Fibroblast of gingiva (primary cell): ENCODE measurements at places on chromosomes 16 and 17.

DNA sequence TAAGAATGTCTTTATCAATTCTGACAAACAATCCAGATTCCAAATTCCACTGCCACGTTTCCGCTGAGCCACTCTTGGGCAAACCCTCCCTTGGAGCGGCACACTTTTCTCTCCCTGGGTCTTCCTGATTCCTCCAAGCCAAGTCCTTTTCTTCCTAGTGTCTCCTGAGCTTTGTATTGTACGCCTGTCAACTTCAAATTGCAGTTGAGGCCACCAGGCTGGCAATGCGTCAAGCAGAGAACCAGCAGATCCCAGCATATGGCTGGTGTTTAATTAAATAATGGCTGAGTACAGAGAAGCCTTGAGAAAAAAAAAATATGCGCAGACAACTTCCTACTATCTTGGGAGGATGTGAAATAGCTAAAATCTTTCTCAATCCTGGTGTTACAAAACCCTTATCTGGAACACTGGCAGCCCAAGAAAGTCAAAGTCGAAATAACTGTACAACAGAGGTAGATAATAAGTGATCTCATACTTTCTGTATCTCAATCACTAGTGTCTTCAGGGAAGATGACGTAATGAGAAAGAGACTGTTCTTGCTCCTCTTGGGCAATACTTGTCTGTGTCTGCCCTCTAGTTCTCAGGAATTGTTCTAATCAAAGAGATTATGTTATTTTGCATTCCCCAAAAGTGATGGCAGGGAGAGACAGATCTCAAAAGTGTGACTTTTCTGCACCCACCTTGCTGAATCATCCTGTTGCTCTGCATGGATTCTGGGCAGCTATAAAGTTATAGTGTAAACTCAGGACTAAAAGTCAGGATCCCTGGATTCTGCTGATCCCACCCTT, 15.0 kb downstream of the SMIM36 start:
- DNase-seq = peak; percentile 44

DNA sequence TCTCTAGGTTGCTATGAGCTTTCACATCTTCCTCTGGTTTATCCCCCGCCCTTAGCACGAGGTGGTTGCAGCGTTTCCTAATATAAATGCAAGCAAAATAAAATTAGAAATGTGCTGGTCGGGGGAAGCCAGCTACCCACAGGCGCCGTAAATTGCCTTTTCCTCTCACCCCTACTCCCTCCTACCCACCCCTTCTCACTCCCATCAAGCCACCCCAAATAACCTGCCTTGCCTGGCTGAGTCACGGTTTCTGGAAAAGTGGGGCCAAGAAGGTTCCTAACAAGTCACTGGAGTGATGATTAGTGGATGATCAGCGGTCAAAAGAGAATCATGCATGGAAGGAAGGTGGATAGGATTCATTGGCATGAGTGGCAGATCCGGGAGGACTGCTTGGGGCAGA, 120.9 kb upstream of the RBFOX1 start:
- no peak for DNase-seq

DNA sequence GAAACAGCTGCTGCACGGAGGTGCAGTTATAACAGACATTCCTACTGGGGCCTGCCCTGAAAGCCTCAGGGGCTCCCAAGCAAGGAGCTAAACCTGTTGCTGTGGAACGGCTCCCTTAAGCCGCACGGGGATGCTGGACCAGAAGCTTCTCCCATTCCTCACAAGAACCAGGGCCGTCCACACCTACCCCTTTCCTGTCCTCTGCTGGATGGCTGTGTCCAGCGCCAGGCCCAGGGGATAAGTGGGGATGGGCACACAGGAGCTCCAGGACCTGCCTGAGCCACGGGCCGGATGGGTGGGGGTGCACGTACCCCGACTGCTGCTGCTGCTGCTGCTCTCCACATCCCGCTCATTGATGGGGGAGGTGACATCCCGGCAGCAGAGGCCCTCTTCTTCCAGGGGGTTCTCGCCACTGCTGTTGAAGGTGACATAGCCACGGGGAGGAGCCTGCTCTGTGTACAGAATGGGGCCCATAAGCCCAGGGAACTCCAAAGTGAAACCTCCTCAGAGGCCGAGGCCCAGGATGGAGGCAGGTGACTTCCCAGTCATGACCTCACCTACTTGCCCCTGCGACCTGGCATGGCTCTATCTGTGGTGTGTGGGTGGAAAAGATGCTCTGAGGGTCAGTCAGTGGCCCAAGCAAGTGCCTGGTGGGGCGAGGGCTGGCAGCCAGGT, 8.6 kb downstream of the NUDT16L1 start:
- no peak for DNase-seq

DNA sequence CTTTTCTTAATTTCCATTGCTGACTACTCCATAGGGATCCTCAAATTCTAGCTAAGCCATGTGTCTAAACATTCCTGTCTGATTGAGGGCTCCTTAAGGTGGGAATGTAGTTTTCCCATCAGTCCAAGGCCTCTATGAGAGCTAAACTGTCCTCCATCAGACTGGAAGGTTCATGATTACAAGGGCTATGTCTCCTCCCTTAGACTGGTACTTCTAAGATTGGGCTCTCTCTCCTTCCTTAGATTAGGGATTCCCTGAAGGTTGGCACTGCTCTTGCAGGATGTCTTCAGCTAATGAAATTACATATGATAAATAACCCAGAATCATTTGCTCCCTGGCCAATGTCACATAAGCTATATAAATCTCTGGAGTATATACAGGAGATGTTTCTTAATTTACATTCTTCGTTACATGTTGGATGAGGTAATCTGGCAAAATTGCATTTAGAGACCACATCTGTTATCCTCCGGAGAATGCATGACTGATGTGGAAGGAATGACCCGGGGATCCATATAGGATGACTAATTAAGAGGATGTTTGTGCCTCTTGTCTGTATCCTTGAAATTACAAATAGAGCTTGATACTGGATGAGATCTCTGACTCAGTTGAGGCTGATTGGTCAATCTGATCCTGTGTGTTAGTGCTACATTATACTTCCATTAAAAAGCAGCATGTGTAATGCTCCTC, 14.2 kb downstream of the B4GALNT2 start:
- DNase-seq = peak; percentile 97

DNA sequence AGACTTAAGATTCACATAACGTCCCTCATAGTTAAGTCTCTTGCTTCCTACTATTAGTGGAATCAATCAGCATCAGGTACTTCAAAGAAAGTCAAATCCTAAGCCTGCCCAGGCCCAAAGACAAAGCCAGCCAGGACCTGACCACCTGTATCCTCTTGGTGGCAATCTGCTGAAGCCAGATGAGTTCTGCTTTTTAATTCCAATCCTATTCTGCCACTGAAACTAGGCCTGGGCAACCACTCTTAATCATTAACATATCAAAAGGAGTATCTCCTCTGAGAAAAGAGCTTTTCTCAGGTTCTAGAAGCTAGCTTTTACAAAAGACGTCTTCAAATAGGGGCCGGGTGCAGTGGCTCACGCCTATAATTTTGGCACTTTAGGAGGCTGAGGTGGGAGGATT, 15.1 kb upstream of the GLG1 start:
- DNase-seq = no peak

GRCh38 chr16:89922477-89922883, 662 bp upstream of the TUBB3 start:
- DNase-seq = peak; percentile 94

GRCh38 chr17:48322060-48322459, 108.0 kb downstream of the SKAP1 start:
- DNase-seq = no peak

DNA sequence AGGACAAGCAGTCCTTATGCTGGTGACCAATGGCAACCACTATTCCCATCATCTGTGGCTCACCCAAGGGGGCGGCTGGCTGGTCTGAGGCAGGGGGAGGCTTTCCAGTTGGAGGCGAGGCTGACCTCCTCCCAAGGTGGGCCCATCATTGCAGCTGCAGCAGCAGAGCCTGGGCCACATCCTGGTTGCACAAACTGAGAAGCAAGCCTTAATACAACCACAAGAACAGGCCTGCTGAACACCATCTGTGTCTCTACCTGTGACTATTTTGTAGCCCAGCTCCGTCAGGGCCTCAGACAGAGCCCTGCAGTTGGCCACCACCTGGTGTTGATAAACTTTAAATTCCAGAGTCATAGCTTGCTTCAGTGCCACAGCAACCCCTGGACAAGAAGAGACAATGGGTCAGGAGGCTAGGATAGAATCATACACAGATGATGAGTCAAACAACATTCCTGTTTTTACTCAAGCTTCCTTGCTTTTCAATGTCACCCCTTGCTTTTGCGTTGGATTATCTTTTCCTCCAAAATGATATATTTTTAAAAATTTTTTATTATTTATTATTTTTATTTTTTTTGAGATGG, 17.9 kb downstream of the SMCR8 start:
- no peak for DNase-seq

DNA sequence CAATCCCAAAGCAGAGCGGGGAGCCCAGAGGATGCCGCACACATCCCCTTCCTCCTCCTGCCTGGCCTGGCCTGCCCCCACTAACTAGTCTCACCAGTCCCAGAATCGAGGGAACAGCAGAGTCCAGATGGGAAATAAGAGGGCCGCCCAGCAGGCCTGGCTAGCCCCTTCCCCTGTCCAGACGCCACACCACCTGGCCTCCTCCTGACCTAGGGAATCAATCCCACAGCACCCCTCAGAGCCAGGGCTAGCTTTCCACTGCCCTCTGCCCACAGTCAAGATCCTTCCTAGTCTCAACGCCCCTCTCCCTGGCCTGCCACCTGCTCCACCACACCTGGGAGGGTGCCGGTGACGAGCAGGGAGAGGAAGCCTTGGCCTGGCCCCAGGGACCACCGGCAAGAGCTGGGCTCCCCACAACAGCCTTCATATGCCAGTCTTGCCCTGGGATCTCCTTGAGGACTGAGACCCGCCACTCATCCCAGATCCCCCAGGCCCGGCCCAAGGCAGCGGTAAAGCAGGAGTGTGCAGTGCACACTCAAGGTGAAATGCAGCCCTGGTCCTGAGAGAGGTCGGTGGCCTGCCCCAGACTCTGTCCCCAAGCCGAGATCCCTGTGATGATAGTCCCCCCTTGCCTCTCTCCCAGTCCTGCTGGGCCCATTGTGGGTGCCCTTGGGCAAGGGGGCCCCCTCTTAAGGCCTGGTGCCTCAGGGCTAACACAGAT, 27.9 kb downstream of the KATNB1 start:
- no peak for DNase-seq

DNA sequence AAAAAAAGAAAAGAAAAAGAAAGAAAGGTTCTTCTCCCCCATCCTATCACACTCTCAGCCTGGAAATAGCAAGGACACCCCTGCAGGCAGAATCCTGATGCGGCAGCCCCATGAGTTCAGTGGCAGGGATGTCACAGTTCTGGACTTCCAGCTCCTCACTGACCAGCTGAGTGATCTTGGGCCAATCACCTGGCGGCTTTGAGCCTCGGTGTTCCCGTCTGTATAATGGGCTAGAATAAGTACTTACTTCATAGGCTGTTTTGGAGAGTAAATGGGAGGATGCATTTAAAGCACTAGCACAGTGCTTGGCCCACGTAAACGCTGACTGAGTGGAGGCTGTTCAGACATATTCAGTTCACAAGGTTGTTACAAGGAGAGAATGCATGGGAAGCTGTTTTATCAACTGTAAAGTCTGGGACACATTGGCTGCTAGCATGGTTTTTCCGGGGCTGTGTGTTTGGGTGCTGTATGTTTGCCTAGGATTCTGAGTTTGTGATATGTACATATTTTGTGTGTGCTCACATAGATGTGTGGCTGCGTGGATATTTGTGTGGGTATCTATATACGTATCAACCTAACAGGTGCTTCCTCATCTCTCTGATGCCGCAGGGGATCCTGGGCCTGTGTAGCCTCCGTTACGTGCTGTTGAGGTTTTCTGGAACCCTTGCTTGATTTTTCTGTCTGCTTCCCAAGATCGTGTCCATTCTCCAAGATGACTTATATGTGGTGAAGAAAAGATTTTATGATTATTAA, 3.4 kb downstream of the BHLHA9 start:
- no peak for DNase-seq

DNA sequence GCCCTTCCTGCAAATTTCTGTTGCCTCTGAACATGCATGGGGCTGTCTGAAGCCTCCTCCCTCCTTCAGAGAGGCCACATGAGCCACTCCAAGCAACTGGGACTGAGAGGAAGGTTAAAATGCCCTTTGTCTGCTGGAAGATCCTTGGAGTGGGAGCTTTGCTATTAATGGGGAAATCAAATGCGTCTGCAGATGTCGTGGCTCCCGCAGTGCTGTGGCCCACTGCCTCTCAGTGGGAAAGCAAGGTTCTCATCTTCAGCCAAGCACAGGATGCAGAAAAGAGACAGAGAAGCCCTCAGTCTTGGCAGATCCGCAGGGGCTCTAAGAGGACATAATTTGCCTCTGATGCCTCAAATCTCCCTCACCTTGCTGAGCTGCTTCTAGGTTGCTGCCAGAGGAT, 34.8 kb downstream of the PEMT start:
- DNase-seq = no peak

DNA sequence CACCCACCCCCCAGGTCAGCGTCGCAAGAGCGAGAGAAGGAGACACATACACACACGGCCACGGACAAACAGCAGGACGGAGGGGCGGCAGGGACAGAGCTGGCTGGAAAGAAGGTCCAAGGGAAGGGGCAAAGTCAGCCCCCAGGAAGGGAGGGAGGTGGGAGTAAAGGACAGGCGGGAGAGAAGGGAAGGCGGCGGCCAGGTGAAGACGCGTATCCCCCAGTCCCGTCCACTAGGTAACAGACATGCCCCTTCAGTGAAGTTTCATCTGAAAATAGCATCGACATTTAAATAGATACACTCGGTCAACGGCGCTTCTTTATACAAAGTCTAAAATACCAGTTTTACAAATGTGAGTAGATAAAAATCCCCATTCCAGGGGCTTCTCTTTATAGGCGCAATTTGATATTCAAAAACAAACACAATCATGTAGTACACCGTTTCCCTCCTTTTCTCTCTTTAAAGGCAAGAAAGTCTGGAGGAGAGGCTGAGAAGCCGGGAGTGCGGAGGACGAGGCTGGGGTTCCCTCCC, 4.5 kb downstream of the CBX8 start:
- DNase-seq = no peak
